ENCODE measurements at places on chromosomes 3 and 15.

GRCh38 chr15:91200101-91200754 lies 100.2 kb downstream of the SV2B start:
- DNase-seq = no peak

DNA sequence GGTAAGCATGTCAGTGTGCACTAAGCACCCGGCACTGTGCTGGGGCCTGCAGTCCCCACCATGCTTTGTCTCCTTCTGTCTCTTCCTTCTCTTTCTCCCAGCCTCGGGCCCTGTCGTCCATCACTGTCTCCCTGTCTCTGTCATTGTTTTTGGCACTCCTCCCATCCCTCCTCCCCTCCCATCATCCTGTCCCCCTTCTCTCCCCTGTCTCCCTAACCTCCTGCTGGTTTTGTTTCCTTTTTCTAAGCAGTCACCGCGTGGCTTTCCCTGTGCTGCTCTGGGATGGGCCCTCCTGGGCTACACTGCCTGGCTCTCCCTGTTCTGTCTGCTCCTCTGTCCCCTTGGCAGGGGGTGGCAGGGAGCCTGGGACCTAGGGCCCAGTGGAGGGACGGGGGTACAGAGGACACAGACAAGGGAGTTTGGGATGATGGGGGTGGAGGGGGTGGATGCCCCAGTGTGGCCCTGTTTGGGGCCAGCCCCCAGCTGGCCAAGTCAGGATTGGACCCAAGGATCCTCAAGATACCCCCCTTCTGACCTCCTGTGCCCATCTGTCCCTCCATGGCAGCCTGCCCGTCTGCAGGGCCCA lies 5.7 kb downstream of the CHST13 start:
- no peak for DNase-seq

DNA sequence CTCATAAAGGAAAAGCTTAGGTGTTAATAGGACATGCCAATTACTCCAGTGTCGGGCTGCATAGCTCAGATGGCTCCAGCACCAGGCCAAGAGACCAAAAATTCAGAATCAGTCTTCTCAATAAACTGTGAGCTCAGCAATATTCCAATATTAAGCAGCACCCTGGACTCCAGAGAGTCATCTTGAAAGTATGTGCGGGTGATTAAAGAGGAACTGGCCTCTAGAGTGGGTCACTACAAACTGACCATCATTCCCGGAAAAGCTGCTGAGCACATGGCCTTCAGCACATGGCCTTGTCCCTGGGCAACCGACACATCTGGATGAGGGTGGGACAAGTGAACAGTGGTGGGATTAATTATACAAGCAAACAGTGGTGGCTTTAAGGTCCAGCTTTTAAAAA lies 59.0 kb downstream of the MAGI1 start:
- DNase-seq = no peak

DNA sequence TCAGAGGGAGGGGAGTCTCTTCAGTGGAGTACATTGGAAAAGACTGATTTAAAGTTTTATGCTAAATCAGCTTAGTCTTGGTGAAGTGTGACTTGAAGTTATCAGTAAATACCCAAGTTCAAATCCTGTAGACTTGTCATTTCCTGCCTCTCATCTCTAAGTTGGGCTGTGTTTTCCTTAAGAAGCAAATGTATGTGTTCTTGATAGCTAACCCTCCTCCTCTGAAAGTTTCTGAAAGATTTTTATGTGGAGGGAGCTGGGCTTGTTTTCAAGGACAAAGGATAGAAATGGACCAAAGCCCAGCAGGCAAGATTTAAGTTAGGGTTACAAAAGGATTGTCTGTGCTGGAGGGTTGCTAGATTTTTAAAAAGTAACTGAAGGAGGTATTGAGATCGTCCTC lies 4.2 kb downstream of the MAPKBP1 start:
- DNase-seq = no peak

GRCh38 chr3:57596495-57597126 lies 533 bp downstream of the ARF4 start:
- no peak for DNase-seq

DNA sequence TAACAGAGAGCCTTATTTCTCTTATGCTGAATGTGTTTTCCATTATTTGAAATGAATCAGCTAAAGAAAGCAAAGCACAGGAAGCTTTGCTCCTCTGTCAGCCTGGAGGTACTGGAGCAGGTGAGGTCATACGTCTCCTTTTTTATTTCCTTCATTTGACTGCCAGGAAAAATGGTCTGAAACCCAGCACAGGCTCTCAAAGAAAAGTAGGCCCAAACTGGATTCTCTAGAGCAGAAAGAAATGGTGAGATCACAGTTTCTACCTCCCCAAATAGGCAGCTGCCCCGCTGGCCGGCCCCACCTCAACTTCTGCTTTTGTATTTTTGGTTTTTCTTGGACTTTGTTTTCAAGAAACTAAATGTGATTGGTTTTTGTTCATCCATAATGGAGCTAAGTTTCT lies 95.1 kb downstream of the RPL39L start:
- DNase-seq = no peak

DNA sequence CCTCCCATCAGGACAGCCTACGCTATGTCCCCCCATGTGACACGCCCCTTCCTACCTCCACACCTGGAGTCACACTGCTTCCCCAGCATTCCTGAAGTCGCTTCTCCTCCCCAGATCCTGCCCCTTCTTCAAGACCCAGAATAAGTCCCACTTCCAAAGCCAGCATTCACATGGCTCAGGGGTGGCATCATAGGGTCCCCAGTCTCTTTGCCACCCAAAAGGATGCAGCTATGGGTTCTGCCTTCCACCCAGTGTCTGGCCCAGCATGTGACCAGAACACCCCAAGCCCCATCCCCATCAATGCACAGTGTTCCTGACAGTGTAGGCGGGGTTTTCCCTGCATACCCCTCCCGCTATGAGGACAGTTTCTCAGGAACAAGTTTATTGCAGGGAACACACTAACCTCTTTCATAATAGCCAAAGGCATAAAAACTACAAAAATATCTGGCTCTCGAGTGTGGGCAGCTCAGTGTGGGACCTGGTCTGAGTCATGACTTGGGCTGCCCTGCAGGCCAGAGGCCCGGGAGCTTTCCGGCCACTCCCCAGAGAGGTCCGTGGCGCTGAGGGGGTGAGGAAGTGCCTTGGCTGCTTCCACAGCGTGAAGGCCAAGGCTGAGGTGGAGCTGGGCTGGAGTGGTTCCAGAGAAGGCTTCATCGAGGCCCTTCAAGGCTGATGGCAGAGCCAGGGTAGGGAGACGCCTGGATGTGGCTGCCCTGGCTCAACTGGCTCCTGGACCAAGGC lies 5.8 kb downstream of the ISLR start:
- no peak for DNase-seq

DNA sequence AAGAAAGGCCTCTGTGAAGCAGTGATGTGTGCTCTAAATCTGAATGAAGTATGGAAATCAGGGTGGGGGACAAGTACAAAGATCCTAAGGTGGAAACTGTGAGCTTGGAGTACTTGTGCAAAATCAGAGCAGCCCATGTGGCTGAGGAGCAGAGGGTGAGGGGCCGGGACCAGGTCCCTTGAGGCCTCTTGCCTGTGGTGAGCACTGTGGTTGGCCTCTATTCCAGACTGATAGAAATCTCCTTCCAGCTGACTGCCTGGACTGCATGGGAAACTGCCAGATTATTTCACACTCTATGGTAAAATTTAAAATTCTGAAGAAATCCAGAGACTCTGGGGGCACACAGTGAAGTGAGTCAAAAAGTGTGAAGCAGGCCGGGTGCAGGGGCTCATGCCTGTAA lies 81.4 kb downstream of the TM4SF4 start:
- DNase-seq = no peak

Data from NCI-H524 treated with DMSO at 0.1 percent for 48 hours (cell line).